ENCODE measurements at places on chromosomes 11 and 22.

- no peak for DNase-seq
Observed at GRCh38 chr11:78465169-78465942, 47.7 kb upstream of the GAB2 start.

DNA sequence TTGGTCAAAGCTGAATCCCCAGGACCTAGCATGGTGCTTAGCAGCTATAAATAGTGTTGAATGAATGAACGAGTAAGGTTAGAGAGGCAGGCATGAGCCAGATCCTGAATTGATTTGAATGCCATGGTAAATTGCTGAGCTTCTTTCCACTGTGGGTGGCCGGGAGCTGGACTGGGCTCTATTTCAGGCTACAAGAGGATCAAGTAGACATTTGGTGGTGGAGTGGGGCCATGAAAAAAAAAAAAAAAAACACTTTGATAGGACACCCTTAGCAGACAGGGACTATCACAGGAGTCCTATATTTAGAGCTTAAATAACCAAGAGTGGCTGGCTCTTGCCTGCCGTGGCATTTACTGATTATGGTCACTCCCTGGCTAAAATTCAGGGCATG is 77.6 kb downstream of the MIAT start:
- DNase-seq: no peak

DNA sequence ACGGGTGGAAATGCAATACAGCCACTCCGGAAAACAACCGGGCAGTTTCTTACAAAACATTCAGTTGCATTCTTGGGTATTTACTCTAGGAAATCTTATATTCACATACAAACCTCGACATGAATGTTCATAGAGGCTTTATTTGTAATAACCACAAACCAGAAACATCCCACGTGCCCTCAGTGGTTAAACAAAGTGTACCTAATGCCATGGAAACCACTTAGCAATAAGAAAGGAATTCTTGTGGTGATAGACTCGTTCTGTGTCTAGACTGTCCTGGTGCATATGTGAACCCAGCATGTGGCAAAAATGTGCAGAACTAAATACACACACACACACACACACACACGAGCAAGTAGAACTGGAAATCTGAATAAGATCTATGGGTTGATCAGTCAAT is 1073.3 kb downstream of the TBC1D22A start:
- DNase-seq: peak; percentile 31

DNA sequence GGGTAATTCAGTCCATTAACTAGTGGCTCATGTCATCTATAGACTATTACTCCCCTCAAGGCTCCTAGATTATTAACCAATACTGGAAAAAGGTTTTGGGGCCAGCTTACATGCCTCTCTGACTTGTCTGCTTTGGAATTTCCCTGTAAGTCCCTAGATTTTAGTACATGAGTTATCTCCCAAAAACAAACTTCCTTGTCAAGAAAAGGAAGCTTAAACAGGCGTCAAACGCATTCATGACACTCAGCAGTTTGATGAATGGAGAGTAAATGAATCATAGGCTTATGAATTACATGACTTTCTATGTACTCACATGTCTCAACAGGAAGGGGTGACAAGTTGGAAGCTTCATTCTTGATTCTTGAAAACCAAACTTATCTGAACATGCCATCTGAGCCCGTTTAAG is 70.8 kb downstream of the BLID start:
- no peak for DNase-seq

GRCh38 chr11:394034-394857 is at the start of gene PKP3:
Gene PKP3 (plus strand): TSS chr11:394209. CDS start chr11:394293, 84 bp downstream.
- DNase-seq: no peak

Measured in HFF-Myc (cell line).